Stimulated activated CD8-positive, alpha-beta memory T cell treated with anti-CD3 and anti-CD28 coated beads, Interleukin-15, amount 100 ng/mL, for 48 hours (primary cell): ENCODE measurements at places on chromosomes 3 and 15.

DNA sequence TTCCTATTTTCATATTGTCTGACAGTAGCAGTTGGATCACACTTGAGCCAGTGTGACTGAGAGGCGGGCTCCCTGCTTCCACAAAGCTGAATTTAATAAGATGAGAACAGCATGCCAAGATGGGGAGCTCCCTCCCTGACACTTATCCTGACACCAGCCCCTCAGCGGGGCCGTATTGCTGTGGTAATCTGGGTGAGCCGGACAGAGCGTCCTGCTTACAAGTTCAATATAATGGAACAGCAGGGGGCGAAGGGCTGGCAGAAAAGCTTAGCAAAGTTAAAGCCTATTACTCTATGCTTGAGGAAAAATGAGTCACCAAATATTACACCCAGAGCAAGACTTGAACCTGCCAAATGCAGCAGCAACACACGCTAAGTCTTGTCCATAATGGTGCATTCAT lies 163.8 kb upstream of the CMC1 start:
- DNase-seq: no peak

DNA sequence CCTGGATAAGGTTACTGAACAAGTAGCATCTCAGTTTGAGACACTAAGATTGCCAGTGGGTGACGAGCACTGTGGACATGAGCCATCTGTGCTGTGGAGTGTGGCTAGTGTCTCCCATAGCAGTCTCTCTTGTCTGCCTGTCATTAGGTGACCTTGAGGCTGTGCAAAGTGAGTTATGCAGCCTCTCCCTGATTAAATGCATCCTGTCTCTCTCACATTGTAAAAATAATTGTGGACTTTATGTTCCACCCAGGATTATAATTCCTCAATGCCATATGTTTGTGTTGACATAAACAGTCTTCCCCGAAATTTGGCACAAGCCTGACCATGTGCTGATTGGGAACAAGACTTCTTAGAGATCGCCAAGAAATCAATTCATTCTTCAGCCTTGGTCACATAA lies 168.9 kb downstream of the MYRIP start:
- DNase-seq: no peak

- no peak for DNase-seq
Observed at GRCh38 chr3:2898591-2899353, 211.4 kb downstream of the IL5RA start.

DNA sequence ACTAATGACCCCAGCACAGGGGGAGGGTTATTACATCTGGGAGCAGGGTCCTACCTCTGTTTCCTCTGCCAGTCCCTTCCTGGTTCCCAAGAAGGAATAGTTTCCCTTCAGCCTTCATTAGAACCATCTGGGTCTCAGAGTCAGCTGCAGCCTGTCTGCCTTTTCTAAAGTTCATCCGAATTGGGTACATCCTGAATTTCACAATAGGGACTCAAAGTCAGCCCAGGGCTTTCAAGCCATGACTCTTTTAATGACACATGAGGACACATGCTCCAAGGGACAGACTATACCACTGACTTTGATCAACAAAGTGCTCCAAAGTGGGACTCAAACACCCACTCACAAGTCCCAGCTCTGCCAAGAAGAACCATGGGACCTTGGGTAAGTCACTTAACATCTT lies 12.7 kb upstream of the CRABP1 start:
- DNase-seq: no peak

DNA sequence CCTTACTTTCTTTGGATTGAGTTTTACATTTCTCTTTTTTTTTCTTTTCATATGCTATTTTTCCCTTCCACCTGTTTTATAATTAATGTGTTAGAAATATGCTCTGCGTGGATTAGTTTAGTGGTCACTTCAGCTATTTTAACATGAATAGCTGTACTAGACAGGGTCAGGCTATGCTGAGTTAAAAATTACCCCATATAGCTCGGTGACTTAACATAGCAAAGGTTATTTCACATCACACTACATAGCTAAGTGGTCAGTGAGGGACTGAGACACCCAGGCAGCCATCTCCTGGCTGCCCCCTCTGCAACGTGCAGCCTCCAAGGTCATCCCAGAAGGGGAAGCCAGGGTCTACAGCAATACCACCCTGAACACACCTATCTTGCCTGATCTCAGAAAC lies 46.9 kb upstream of the KIF23 start:
- no peak for DNase-seq
